Fibroblast of lung (primary cell): ENCODE measurements at places on chromosomes 1 and 21. TPM values are rescaled to one million over a fixed set of nuclear protein-coding genes. Genes with fewer than 3 reads are reported as not detected.

GNG12 gene
- total RNA-seq, result 103 and 127 TPM in 2 replicates

CELA3A gene
- total RNA-seq, result not detected in 2 replicates

ERRFI1 gene
- 46.2 and 53.9 TPM in 2 replicates for total RNA-seq

- DNase-seq, result peak; percentile 39
These were observed 18.3 kb downstream of the ATP2B4 start for GRCh38 chr1:203644661-203645510.

DNA sequence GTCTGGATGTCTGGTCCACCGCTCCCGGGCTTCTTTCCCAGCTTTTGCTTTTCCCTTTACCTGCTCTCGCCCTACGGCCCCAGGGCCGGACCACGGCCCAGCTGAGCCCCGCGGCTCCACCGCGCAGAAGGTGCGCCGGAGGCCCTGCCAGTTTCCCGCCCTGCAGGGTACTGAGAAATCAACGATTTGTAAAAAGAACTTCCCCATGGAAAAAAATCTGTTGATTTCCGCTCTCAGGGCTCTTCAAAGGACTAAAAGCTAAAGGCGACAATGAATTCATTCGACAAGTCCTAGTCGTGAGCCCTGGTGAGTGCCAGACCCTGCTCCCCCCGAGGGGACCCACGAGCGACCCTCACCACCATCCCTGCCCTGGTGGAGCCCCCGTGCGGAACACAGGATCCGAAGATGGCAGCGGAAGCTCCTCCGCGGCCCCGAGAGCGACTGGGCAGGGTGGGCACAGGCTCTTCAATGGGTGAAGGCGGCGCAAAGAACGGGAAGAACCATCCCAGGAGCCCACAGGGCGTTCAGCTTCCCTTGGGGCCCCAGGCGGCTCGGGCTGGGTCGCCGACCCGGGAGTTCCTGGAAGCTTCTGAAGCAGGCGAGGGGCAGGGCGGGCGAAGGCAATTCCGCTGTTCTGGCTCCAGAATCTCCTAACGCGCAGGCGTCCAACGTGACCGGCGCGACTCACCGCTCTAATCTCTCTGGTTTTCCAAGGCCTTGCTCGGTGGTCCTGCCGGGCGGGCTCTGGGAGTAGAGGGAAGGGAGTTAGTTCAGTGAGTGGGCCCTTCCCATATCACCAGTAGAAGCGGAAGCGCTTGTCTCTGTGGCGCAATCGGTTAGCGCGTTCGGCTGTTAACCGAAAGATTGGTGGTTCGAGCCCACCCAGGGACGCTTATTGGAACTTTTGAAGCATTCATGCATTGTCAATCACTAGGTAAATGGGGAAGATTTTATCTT is 6.6 kb upstream of the RNU1-2 start:
- DNase-seq, result peak; percentile 83

- peak; percentile 84 for DNase-seq
These were observed 7.3 kb downstream of the SYNC start for GRCh38 chr1:32695098-32695904.

- DNase-seq, result no peak
These were observed 84.3 kb upstream of the L1TD1 start for GRCh38 chr1:62110198-62110817.

DNA sequence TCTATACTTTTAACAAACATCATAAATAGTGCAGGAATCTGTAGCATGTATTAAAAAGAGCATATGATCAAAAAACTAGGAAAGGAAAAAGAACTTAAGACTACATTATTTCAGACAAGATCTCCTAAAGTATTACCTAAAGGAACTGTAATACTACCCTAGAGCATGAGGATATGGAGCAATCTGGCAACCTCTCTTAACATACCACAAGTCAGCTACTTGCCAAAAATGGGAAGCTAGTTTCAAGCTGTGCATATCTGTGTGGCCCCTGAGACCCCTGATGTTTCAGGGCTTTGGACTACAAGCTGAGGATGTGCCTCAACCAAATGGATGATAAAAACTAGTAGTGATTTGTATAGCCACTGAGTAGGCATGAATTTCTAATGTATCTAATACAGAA is 525.6 kb downstream of the PTBP2 start:
- peak; percentile 70 for DNase-seq

DNA sequence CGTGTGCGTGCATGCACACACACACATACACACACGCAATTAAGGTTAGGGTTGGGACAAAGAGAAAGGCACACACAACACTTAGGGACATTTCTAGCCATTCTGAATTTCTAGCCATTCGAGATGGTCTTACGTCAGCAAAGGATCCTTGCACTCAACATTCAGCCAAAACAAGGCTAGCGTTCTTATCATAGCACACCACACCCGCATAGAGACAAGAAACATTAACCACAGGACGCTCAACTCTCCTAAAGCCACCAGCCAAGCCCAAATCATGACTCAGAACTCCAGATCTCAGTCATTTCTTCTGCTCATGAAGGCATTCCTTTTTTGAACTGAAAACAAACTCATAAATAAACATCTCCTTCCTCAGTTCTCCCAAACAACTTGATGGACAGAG is 106.8 kb downstream of the LMO4 start:
- DNase-seq, result peak; percentile 84
